ENCODE measurements at places on chromosomes 16 and 17.

GRCh38 chr16:46817961-46818360 is 13.0 kb downstream of the C16orf87 start:
- DNase-seq = no peak

DNA sequence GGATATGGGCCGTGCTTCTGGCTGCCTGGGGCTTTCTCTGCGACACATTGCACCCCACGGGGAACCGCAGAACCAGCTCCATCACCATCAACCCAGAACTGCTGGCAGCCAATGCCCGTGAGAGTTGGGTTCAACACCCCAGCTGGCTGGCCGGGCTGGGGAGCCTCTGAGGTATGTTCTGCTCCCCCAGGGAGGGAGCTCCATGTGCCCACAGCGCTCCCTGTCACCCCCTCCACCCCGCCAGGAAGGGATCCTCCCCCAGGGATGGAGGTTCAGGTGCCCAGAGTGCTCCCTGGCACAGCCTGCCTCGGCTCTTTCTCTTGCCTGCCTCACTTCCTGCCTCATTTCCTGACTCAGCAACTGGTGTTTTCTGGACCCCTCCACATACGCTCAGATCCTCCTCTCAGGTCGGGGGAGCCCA is 24.2 kb upstream of the MPRIP start:
- DNase-seq = no peak

DNA sequence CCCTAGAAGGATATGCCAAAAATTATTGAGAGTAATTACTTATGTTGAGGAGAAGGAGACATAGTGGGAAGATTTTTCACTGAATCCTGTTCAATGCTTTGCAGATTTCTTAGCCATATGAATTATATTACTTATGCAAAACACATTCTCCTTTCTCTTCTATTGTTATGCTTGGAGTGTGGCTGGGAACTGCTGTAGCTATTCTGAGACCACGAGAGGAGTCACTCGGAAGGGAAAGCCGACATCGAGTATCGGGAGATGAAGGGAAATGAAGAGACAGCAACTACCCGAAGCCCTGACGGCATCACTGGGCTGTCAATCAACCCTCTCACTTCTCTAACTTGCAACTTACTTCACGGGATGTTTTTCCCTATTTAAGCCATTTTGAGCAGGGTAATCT is 39.6 kb downstream of the STX8 start:
- no peak for DNase-seq

- DNase-seq = no peak
Observed at GRCh38 chr16:65994291-65994690, 372.2 kb upstream of the CDH5 start.

DNA sequence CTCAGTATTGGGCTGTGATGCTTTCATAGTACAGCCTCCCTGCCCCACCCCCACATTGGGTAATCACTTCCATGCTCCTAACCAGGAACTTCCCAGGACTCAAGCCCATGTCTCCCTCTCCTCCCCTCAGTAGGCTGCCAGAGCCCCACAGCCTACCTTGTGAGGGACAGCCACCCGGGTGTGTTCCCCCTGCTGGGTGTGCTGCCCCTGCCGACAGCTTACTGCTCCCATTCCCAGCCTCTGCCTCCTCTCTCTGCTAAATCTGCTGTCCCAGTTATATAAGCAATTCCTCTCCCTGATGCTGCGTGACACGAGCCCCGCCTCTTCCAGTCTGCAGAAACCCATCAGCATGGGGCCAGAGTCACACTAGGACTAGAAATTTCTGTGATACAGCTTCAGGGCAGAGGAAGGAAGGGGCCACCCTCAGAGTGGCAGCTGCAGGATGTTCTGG is at the start of gene RSKR:
Gene RSKR (minus strand): TSS at position 255 of the 451 bp plus-strand sequence. CDS start 24 bp downstream, at position 231.
- DNase-seq = no peak

DNA sequence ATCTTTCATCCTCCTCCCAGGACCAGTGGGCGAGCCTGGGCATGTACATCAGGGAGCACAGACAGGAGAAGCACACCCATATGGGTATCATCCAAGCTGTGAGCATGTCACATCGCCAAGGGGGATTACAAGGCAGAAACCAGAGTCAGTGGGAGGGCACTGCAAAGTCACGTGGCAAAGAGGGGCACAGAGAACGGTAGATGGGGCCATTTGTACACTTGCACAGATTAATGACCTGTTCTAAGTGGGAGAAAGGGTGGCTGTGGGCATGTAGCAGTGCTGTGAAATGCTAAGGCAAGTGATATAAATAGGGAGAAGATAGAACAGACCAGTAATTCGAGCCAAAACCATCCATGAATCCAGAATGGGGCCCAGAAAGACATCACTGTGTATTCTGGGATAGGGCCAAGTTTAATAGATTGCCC is 265.0 kb downstream of the CPPED1 start:
- DNase-seq = no peak

DNA sequence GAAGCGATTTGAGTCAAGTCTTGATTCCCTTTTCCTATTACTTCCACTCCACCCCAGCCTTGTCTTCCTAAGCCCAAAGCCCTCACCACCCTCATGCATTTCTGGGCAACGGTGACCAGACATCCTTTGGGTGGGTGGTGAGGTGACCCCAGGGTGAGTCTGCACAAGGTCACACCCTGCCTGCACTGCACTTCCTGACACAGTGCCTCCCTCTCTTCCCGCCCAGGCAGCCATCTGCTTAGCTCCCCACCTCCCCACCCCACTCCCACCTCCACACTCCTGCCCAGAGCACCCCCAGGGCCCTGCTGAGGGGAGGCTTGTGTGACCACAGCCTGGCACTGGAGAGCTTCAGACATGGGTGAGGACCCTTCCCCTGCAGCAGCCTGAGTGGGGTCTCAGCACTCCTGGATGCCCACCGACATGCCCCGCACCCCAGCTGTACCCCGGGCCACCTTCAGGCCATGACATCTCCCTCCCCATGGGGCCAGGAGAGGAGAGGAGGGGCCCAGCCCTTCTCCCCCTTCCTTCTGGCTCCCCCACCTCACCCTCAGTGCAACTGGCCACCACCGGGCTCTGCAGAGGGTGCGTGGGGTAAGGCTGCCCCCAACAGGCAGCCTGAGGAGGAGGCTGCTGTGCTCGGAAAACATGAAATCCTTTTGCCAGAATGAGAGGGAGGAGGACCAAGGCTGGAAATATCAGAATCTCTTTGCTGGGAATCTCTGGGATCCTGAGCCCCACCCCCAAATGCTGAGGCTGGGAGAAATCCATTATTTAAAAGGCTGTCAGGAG is 68.6 kb downstream of the CCT6B start:
- DNase-seq = no peak

Data from stimulated activated CD4-positive, alpha-beta T cell treated with anti-CD3 and anti-CD28 coated beads, Interleukin-1b, Interleukin-23, amount 100 ng/mL, for 1 hour (primary cell).